ENCODE measurements at places on chromosomes 6 and 20.

- DNase-seq, result no peak
These were observed 150.8 kb downstream of the ZMYND8 start for GRCh38 chr20:47205577-47206123.

GRCh38 chr20:44204156-44204831, 6.3 kb downstream of the OSER1 start:
- DNase-seq, result no peak

DNA sequence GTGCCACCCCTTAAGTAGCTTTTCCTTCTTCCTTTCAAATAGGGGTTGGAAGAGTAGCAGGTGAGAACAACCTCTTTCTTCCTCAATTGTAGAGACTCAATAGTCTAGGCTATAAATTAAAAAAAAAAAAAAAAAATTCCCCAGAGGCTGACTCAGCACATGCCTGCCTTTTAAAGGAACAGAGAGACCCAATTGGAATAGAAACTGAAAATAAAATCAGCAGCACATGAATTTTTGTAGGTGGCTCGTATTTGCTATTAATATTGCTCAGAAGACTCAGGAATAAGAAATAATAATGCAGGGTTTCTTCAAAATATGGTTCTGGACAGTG, 19.3 kb downstream of the TOP1 start:
- DNase-seq, result no peak

DNA sequence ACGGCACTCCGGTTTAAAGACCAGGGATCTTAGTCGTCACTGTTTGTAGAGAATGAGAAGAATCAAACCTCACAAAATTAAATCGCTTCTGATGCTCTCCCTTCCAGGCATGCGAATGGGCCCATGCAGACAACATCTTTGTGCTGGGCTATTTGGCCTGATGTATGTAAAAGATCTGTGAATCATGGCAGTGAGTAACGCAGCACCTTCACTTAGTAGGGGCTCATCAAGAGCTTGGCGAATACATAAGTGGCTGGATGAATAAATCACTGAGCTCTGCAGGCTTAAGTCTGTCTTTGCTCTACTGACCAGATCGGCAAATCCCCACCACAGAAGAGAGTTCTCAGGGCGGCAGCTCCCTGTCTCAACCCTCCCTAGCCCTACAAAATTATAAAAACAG, 44.8 kb upstream of the AFDN start:
- DNase-seq, result no peak

Data from stimulated activated CD8-positive, alpha-beta memory T cell treated with anti-CD3 and anti-CD28 coated beads, Interleukin-15, amount 100 ng/mL, for 24 hours (primary cell).